Activated CD4-positive, alpha-beta T cell treated with anti-CD3 and anti-CD28 coated beads, Interleukin-2, amount 10 ng/mL, durations not matched to agents 7 days and 5 days (primary cell): ENCODE measurements at places on chromosomes 6 and 20. TPM values are rescaled to one million over a fixed set of nuclear protein-coding genes. Genes with fewer than 3 reads are reported as not detected.

DNA sequence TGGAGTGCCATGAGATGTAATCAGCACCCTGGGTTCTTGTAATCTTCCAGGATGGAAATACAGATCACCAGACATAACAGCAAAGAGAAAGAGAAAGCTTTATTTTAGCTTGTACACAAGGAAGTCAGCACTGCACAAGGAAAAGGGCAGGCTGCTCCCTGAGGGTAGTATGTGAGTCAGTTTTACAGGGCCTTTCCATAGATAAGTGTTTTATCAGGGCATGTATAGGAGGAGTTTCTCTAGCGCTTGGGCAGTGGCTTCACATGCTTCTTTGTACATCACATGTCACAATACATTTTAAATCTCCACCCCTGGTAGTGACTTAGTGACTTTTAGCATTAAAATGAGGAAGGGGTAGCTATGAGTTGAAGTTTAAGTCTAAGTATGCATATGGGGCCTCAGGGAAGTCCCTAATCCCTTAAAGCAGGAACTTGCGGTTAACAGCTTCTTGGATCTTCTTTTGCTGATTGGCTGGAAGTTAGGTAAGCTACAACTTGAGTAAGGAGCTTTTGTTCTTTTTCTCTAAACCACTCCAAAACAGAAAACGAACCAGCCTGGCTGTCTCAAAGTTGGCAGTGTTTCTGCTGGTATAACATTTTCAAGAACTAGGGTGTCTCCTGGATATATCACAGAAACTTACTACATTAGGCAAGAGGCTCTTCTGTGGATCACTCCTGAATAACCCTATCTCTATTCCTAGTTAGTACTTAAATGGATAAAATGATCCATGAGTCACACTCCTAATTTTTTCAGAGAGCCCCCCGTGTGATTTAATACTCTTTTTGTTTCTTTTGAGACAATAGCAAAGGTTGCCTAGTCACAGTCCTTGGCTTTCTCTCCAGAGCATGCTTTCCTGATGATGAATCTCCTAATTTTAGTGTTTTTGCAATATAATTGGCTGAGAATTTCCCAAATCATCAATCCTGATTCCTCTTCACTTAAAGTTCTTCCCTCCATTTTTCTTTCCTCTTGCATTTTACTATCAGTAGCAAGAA is 60.2 kb downstream of the MRAP2 start:
- no peak for DNase-seq
- H3K4me3 ChIP-seq, result no peak overlapping the region

GRCh38 chr20:53379014-53379832 is 214.4 kb downstream of the ZNF217 start:
- no peaks in the 10 kb centered on the region for H3K36me3 ChIP-seq
- no peak overlapping the region for H3K27ac ChIP-seq
- no peak overlapping the region for H3K4me3 ChIP-seq
- no peaks in the 10 kb centered on the region for H3K27me3 ChIP-seq

DNA sequence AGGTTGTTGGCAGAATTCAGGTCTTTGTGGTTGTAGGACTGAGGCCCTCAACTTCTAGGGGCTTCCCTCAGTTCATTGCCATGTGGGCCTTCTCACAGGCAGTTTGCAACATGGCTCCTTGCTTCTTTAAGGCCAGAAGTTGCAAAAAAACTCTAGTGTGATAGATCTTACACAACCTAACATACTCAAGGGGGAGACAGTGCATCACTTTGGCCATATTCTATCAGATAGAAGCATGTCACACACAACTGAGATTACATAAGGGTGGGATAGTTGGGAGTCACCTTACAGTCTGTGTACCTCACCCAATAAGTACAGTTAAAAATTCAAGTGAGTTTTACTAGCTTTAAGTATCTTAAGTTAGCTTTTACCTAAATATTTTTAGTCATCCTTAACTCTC is 1.6 kb downstream of the SIRPD start:
- H3K27me3 ChIP-seq, result no peaks in the 10 kb centered on the region
- H3K4me1 ChIP-seq, result peaks cover 3% of the 10 kb centered on the region
- no peak overlapping the region for H3K4me3 ChIP-seq
- H3K27ac ChIP-seq, result no peak overlapping the region

DNA sequence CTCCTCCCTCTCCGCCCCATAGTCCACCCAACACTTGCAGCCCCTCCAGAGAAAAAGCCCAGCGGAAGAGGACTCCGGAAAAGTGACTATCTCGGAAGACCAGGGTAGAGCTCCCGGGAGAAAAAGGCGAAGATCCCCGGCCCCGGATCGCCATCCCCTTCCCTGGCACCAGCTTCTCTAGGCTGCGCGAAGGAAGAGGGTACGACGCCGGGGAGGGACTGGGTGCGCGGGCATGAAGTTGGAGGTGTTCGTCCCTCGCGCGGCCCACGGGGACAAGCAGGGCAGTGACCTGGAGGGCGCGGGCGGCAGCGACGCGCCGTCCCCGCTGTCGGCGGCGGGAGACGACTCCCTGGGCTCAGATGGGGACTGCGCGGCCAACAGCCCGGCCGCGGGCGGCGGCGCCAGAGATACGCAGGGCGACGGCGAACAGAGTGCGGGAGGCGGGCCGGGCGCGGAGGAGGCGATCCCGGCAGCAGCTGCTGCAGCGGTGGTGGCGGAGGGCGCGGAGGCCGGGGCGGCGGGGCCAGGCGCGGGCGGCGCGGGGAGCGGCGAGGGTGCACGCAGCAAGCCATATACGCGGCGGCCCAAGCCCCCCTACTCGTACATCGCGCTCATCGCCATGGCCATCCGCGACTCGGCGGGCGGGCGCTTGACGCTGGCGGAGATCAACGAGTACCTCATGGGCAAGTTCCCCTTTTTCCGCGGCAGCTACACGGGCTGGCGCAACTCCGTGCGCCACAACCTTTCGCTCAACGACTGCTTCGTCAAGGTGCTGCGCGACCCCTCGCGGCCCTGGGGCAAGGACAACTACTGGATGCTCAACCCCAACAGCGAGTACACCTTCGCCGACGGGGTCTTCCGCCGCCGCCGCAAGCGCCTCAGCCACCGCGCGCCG is 822 bp downstream of the FOXQ1 start:
- peak overlapping the region; percentile 50 for H3K27ac ChIP-seq
- peaks cover 5% of the 10 kb centered on the region for H3K36me3 ChIP-seq
- peaks cover 65% of the 10 kb centered on the region for H3K27me3 ChIP-seq
- no peak for DNase-seq
- H3K4me1 ChIP-seq, result peaks cover 24% of the 10 kb centered on the region
- H3K4me3 ChIP-seq, result peak overlapping the region; percentile 62

Gene CENPW
- total RNA-seq, result 48.5 TPM

DNA sequence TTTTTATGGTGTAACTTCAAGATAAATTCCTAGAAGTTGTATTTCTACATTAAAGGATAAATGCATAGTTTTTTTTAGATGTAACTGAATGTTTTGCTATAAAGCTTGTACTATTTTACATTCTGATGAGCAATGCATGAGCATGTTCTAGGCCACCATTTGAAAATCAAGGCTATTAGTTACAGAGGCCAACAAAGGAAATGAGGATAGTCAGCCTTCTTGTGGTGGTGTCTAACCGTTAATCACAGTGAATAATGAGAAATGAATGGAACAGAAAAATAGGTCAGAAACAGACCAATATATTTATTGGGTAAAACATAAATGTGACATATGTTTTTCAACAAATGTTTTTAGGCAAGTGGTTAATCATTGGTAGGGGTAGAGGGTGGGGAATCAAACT is 37.6 kb upstream of the L3MBTL3 start:
- no peaks in the 10 kb centered on the region for H3K4me1 ChIP-seq
- H3K36me3 ChIP-seq, result no peaks in the 10 kb centered on the region
- no peak for DNase-seq
- H3K4me3 ChIP-seq, result no peak overlapping the region
- H3K27ac ChIP-seq, result no peak overlapping the region

DNA sequence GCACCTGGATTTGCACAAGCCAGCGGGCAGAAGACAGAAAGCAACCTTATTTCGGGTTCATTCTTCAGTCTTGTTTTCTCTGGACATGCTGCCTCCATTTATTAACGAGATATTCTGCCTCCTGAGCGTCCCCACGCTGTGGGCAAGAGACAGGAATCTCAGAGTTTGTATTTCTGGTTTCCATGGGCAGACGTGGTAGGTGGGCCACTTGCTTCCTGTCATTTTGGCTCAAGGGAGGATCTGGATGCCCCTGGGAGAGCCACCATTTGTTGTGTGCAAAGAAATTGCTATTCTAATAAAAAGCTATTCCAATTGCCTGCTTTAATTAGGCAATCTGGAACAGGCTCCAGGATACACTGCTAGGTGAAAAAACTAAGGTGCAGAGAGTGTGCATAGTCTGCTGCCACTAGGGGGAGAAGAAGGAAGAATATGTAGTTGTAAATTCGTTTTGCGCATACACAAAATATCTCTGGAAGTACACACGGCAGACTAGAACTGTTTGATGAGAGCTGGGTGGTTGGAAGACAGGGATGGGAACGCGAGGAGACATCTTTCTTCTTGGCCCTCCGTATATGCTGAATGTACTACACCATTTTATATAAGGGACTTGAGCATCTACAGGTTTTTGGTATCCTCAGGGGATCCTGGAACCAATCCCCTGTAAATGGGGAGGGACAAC is 30.1 kb upstream of the SLC16A10 start:
- peaks cover 2% of the 10 kb centered on the region for H3K27me3 ChIP-seq
- no peaks in the 10 kb centered on the region for H3K36me3 ChIP-seq
- H3K27ac ChIP-seq, result no peak overlapping the region
- H3K4me3 ChIP-seq, result no peak overlapping the region
- peaks cover 2% of the 10 kb centered on the region for H3K4me1 ChIP-seq

- no peak overlapping the region for H3K27ac ChIP-seq
- no peaks in the 10 kb centered on the region for H3K36me3 ChIP-seq
- H3K4me3 ChIP-seq, result no peak overlapping the region
- H3K27me3 ChIP-seq, result peaks cover 4% of the 10 kb centered on the region
- peaks cover 25% of the 10 kb centered on the region for H3K4me1 ChIP-seq
- DNase-seq, result no peak
Measured at GRCh38 chr6:116096979-116097816, 3.5 kb upstream of the NT5DC1 start.

DNA sequence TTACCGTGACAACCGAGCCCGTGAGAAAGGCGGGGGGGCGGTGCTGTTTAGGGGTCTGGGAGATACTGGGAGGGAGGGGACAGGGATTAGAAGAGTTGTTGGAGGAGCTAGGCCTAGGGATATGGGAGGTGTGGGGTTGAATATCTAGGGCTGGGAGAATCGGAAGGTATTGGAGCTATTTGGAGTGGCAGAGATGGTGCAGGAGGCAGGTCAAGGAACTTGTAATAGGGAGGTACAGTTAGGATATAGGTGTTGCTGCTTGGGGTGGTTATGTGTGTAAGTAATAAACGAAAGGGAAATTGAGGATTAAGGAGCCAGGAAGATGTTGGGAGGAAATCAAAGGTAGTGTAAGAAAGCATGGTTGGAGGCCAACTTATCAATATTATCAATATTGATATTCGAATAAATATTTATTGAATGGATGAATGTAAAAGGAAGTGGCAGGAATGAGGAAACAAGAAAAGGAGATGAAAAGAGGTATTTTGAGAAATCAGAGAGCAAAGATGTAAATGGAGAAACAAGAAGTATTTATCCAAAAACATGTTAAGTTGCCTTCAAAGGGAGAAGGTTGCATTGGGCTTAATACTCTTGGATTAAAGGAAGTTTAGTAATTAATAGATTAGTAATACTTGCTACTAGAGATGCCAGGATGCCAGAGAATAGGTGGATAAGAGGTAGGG is 602 bp downstream of the PPP1R11 start:
- peak overlapping the region; percentile 96 for H3K27ac ChIP-seq
- peaks cover 62% of the 10 kb centered on the region for H3K36me3 ChIP-seq
- H3K4me1 ChIP-seq, result peaks cover 52% of the 10 kb centered on the region

DNA sequence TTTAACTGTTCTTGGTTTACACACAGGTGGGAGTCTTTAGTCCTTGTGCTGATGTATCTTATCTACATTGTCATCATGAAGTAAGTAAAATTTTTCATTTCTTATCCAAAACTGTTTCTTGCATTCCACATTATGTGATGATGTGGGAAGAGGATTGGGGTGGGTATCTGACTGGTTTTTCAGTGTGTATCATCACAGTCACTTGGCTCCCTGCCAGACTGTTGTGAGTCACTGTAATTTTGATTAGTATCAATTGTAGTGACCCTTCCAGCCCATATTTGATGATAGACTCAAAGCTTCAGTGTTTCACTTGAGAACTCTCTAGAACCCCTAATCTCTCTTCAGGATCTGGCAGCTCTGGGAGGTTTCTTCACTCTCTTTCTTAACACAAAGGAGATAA is 84.5 kb upstream of the RIN2 start:
- no peak for DNase-seq
- no peaks in the 10 kb centered on the region for H3K36me3 ChIP-seq
- peaks cover 10% of the 10 kb centered on the region for H3K27me3 ChIP-seq
- no peak overlapping the region for H3K27ac ChIP-seq
- H3K4me1 ChIP-seq, result peaks cover 4% of the 10 kb centered on the region

DNA sequence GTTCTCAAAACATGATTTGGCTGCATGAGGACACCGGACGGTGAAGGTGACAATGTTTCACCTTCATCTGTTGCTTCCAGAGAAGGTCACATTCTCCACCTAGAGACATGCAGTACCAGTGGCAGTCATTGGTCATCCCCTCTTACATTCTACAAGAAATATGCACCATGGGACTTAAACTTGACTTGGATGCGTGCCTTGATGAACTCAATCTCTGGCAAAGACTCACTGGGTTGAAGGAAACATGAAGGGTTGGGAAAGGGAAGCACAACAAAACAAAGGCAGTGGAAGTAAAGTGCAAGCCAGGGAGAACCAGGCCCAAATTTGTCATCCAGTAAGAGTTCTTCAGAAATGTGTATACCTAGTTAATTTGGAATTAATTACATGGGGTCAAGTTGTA is 39.4 kb upstream of the ARMH2 start:
- no peak overlapping the region for H3K27ac ChIP-seq
- H3K4me3 ChIP-seq, result no peak overlapping the region
- no peaks in the 10 kb centered on the region for H3K27me3 ChIP-seq
- peaks cover 67% of the 10 kb centered on the region for H3K4me1 ChIP-seq
- H3K36me3 ChIP-seq, result peaks cover 91% of the 10 kb centered on the region
